ENCODE measurements at places on chromosomes 4 and X.

- DNase-seq = no peak
Measured at GRCh38 chr4:174119051-174119450, 164.4 kb downstream of the FBXO8 start.

DNA sequence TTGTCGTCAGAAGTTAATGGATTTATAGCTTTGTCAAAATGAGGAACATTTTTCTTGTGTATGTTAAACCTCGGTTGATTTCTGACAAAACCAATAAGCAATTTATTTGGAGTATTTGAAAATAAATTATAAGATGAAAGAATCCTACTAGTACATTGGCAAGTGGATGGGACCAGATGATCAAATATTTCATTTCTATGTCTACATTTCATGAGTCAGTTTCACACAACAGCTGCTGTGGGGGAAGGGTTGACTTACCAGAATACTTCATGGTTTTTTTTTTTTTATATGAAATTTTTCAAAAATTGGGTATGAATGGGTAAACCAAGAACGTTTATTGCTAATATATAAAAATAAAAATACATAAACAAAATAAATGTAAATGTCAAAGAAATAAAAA is 39.4 kb downstream of the RAPGEF2 start:
- no peak for DNase-seq

GRCh38 chr4:120316416-120316815 is 249.8 kb upstream of the MAD2L1 start:
- DNase-seq = no peak

DNA sequence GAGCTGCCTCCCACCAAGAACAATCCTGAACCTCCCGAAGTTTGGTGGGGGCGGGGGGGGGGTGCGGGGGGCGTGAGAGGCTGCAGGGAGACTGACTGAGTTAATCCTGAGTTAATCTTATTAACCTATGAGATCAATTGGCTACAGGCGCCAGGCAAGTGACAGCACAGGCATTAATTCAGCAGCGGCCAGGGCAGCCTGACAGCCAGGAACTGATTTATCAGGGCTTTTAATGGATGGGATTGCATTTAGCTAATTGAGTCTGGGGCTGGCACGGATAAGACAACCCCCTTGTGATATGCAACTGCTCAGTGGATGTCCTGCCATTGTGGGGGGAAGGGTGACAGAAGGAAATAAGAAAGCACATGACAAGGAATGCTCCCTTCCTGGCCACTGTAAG is 16.3 kb downstream of the RTL5 start:
- DNase-seq = no peak

DNA sequence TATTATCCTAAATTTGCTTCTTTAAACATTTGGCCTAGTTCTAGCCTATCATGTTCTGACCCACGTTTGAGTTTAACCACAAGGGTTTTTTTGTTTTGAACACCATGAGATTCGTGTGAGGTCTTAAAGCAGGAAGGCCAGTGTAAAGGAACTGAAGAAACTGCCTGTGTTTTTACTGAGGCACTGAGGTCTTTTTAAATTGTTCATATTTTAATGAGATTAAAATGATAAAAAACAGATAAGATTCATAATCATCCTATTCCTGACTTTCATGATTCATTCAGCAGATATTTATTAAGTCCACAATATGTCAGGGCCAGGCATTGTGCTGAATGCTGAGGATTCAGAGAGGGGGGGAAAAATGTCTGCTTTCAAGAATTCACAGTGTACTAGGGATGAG is 3.2 kb downstream of the RPS6KA3 start:
- no peak for DNase-seq

GRCh38 chr4:8132400-8132799 is 26.2 kb downstream of the ABLIM2 start:
- no peak for DNase-seq

DNA sequence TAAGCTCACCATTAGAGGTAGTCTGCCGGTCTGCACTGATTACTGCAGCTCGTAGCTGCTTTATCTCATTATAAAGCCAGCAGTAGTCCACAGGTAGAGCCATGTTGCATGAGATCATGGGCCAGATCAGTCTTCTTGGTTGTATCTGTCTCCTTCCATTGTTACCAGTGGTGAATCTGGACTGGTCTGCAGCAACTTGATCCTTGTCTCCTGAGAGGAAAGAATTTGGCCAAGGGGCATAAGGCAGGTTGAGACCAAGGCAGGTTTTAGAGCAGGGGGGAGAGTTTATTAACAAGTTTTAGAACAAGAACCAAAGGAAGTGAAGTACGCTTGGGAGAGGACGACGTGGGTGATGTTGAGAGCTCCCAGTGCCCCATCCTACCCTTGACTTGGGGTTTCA is 228.5 kb downstream of the STIM2 start:
- no peak for DNase-seq

DNA sequence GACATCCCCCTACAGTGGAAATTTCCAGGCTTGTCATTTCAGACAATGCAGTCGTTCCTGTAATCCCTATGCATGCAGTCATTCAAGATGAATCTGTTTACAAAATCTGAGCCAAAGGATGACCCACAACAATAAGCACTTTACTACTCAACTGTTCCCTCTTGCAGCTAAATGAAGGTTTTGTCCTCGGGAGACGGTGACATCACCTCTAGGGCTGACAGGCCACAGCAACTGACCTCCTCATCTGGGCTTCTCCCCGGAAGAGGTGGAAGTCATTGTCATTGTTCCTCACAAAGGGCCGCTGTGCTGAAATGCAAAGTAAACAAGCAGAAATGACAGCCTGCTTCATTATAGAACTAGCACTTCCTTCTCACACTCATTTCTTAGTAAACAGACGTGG is 29.2 kb downstream of the CLRN2 start:
- DNase-seq = no peak

DNA sequence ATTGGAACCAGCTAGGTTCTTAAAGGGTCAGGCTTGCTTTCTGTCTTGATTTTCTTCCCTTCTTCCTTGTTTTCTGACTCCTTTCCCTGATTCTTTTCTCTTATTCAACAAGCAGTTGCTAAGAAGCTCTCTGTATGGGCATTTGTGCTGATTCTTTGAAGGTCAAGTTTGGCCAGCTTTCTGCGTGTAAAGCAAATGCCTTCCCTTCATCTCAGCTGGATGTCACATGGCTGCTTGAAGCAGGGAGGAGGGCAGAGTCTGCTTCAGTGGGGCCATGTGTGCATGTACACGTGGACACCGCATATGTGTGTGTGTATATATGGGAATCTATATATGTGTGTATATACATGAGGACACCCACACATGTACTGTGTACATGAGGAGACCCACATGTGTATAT is 139.9 kb upstream of the ATP6AP2 start:
- DNase-seq = no peak

DNA sequence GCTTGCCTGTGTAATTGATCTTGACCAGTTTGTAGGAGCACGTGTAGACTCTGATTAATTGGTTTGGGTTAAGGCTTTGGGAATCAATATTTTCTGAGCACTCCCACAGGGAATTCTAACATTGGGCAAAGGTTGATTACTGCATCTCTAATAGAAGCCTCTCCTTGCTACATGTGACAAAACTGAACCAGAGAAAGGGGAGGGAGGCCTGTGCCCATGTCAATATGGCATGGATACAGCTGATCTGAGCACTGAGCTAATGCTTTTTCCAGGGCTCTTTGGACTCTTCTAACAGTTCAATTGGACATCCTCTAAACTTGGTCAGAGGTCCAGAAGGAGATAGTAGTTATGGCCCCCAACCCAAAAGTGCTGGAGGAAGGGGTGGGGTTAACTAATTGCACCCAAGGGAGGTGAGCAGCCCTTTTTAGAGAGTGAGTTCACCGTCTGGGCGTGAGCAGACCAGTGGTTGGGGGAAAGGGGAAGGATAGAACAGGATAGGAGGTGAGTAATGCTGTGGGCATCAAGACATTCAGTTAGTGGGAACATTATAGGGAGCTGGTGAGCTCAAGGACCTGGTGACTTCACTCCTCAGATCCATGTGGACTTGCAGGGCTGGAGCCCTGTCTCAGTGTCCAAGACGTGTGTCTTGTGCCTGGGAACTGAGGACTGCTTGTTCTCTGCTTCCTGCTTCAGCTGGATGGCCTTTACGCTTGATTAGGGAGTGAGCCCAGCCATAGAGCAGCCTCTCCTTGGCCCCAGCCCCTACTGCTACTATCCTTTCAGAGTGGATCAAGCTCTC is 22.8 kb downstream of the MSN start:
- DNase-seq = no peak

DNA sequence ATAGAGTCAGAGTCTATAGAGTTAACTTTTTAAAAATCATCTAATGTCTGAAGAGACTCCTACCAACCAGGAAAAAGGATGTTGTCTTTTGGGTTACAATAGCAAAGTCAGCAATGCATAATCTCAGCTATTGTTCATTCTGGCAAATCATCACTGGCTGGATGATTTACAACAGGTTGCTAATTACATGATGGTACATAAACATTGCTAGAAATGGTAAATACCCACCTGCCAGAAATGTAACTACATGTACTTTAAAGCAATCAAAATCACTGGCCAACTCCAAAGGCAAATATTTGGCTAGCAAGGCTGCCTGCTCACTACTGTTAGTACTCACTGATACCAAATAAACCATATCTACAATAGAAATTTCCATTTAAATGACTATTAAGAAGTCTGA is 91.1 kb downstream of the PPP3CA start:
- no peak for DNase-seq

DNA sequence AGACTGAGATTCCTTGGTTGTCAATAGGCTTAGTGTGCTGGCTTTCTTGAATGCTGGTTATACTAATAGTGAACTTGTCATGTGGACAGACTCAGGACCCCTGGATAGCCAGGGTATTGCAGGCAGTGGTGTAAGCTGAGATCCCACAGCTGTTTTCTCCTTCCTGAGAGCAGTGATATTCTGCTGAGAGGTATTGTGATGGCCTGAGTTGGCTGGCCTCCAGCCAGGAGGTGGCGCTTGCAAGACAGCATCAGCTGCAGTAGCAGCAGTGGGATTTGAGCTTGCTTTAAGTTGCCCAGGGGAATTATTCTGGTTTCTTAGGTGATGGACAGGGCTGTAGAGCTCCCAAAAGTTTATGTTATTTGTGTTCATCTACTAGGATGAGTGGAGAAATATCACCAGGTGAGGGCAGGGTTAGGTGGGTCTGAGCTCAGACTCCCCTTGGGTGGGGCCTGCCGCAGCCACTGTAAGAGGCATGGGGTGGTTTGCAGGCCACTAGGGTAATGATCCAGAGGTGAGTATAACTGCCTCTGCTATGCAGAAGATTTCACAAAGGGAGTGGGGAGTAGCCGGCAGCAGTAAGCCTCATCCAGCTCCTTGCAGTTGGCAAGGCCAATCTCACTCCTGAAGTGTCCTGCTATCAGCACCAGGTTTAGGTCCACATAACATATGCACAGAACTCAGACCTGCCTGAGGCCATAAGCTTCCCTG is 66.2 kb downstream of the IL15 start:
- no peak for DNase-seq

GRCh38 chr4:151223465-151223864 is 53.5 kb upstream of the PRSS48 start:
- DNase-seq = no peak

DNA sequence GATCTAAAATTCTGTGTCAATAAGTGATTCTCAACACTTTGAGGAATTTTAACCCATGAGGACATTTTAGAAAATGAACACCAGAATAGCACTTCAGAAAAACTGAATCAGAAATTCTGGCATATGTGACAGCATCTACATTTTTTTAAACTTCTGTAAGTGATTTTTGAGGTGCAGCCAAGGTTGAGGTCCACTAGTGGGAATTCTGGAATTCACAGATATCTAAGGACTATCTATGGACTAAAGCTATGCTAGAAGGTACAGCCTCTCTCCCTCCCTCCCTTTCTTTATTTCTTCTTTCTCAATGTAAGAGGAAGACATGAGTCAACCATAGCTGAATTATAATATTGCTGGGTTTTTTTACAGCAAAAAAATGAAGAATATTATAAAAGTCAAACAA is 508.2 kb upstream of the ATOH1 start:
- no peak for DNase-seq

DNA sequence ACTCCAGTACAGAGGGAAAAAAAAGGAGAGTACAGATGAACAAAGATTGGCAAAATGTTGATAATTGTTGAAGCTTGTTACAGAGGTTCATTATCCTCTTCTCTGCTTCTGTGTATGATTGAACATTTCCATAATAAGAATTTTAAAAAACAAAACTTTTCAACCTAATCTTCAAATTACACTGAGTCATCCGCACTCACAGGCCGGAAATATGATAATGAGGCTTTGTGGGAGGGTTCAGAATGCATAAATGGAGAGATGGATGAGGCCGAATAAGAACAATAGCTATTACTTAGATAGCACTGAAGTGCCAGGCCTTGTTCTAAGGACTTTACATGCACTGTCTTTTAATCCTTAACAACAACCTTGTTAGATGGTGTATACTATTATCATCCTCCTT is 4.6 kb upstream of the ERCC6L start:
- no peak for DNase-seq

DNA sequence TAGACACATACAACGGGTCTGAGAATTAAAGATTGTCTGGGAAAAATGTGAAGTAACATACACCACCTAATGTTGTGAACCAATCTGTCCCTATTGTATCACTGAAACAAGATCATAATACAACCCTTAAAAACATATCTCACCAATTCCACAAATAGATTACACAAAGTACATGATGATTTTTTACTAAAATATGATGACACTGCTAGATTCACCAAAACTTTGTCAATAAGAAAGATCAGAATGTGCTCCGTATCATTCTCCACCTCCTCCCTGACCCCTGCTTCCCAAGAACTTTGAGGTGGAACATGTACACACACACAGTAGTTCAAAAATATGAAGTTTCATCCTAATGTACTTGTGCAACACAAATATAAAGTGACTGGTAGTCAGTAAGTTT is 862.0 kb downstream of the PCDH18 start:
- no peak for DNase-seq

GRCh38 chrX:155022585-155022984 is at the start of gene F8:
Gene F8, minus strand, starts transcription at chrX:155022723. Its CDS starts 171 bp downstream, at chrX:155022552.
- DNase-seq = no peak

- no peak for DNase-seq
Measured at GRCh38 chr4:12595986-12596385, 888.2 kb downstream of the RAB28 start.

DNA sequence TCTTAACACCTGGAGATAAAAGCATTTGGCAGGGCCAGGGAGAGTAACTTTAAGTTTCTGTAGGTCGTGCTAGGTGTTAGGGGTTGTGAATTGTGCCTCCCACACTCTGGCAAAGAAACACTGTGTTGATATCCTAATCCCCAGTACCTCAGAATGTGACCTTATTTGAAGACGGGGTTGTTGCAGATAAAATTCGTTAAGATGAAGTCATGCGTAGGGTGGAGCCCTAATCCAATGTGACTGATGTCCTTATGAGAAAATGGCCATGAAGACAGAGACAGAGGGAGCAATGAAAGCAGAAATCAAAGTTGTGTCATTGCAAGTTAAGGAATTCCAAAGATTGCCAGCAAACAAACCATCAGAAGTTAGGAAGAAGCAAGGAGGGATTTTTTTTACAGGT is 40.5 kb upstream of the BBS12 start:
- DNase-seq = no peak

GRCh38 chrX:115487608-115488007 is 73.4 kb upstream of the PLS3 start:
- DNase-seq = no peak

DNA sequence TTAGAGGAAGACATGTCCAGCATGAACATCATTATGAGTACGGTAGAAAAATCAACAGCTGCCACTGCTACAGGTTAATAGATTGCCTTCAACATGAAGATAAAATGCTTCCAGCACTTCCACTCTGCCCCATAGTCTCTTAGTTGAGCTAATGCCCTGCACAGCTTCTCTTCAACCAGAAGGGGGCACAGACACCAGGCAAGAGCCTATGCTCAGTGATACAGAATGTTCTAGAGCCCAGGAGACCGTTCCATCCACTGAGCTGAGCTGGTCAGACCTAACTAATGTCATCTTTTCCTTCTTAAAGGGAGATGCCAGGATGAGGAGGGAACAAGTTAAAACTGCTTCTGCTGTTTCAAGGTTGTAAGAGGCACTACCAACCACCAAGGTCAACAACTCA is 42.2 kb downstream of the SMIM10L2A start:
- no peak for DNase-seq

Measured in effector CD4-positive, alpha-beta T cell (primary cell).